Adrenal gland (tissue), 19 donors: ENCODE measurements at places on chromosomes 3 and 15.

GRCh38 chr3:87468938-87469337, 192.6 kb upstream of the POU1F1 start:
- DNase-seq: no peak

DNA sequence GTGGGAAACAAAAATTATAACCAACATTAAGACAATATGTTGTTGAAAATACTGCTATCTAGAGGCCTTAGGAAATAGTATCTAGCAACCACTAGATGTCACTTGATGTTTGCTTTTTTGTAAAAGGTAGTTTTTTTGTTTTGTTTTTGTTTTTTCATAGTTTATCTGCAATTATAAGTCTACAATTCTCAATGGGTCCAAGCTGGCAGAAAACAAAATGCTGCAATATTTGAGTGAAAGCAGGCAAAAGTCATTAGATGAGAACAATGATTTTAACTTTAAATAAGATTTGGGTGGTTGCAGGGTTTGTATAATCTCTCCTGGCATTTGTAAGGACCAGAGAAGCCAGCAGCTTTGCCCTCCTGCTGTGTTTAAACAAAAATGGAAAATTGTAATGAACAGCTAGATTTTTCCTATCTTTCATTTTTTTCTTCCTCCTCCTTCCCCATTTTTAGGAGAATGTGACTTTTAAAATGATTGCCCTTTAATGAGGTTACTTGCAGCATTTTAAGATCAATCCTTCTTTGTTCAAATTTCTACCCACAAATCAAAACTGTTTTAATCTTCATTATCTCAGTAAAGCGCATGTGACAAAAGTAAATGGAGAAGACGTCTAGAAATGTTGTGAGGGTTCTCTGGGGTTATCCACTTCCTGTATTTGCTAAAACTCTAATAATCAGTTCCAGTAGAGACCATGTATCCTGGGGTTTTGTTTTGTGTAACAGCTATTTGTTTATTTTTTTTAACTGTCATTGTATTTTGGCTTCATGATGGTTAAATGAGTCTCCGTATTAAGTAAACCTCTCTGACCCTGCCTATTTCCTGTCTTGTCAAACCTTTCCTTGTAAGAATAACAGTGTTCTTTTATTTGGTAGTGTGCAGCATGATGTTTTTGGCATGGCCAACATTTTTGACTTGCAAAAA, 27.3 kb downstream of the DUT start:
- DNase-seq: no peak

DNA sequence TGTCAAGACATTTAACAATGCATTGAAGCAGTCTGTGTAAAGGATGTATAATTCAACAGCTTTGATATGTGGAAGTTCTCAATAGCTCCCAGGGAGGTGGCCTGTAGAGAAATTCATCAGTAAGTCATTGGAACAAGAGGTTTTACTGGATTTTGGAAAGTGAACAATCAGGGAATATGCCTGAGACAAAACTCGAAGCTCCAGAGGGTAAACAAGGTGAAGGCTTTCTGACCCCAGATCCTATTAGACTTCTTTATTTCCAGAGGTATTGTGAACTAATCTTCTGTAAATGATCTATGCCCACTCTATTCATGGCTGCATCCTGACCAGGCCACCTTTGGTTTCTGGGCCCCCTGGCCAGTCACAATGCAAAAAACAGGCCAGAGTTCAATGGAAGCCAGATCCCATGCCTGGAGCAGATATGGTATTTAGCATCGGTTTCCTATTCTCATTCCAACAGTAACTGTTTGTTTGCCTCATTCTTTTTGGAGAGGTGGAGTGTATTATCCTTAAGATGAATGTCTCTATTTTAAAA, 177.3 kb downstream of the SATB1 start:
- DNase-seq: no peak

DNA sequence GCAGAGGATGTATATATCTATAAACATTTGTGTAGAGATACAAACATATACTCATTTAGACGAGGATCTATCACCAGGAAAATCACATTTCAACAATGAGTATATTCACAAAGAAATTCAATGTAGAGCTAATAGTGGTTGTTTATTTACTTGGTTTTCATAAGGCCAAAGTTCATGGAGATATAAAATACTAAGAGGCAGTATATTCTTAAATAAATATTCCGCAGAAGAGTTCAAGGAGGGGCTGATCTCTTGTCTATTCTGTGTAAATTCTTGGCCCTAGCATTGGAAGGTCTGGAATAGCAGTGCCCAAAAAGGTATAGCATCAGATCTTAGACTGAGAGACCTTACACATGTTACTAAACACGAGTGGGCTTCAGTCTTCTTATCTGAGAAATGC, 122.1 kb downstream of the EDEM1 start:
- no peak for DNase-seq

- DNase-seq: peak; percentile 68
Measured at GRCh38 chr3:16151109-16151508, 23.4 kb upstream of the GALNT15 start.

- DNase-seq: no peak
Measured at GRCh38 chr3:140595295-140595694, 82.6 kb upstream of the TRIM42 start.

DNA sequence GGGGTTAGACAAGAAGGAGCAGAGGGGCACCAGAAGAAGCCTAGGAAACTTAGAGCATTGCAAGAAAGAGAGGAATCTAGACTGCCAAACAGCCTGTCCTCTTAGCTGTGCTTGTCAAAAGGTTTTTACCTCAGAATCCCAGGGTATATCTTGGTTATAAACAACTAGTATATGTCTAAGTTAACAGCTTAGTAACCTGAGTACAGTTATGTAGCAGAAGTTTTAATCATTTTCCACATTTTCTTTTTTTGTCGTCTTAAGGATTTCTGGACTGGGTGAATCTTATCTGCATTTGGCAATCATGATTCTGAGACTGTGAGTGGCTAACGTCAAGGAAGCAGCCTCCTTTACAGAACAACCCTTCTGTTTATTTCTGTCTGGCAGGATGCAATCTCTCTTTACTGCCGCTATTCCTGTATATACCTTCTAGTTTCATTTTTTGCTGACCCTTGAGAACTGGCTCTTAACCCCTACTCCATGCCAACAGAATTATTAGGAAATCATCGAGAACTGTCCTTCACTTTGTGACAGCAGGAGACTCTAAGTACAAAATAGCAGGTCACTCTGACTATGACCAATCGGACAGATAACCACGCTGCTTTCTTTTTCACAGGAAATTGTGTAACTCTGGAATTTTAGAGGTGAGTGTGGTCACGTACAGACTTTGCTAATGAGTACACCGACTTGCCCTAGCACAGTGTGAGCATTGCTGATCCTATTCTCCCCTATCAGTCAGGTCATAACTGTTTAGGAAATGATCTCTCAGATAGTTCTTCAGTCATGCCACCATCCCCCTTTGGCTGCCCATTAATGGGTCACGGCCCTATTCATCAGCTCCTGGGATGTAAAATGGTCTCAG, 3.3 kb upstream of the CP start:
- peak; percentile 66 for DNase-seq

- no peak for DNase-seq
Measured at GRCh38 chr3:100538339-100538706, 45.9 kb downstream of the TMEM45A start.

DNA sequence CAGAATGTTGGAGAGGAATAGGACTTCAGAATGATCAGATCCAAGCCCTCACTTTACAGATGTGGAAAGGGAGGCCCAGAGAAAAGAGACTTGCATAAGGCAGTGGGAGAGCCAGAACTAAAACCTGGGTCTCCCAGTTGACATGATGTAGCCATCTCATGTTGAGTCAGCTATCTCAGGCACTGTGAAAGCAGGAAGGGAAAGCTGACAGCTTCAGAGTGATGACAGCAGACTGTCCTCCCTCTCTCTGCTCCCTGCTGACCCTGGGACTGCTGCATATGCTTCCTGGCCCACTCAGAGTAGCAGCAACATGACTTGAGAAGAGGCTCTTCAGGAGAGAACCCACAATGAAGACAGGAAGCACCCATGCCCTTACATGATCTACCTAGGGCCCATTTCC, 14.7 kb downstream of the FHIT start:
- no peak for DNase-seq

DNA sequence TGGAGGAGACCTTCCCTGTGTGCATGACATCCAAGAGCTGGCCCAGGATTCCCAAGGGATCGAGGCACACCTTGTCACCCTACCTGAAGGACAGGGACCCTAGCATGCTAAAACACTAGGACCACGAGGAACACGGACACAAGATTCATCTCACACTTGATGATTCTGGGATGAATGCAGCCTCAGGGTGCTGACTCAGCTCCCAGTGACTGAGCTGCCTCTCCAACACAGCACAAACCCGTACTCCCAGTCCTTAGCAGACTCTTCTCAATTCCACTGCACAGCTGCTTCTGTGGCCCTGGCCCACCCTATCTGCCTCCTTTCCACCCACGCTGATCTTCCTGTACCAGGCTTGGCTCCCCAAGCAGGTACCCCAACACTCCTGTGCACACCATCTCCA, 9.1 kb upstream of the OXTR start:
- no peak for DNase-seq

DNA sequence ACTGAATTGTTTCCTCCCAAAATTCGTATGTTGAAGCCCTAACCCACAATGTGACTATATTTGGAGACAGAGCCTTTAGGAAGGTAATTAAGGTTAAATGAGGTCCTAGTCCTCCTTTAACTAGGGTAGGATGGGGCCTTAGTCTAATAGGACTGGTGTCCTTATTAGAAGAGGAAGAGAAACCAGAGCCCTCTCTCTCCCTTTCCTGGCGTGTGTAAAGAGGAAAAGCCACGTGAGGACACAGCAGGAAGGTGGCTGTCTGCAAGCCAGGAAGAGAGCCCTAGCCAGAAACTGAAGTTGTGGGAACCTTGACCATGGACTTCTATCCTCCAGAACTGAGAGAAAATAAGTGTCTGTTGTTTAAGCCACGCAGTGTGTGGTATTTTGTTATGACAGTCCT, 94.3 kb downstream of the OXNAD1 start:
- DNase-seq: no peak

DNA sequence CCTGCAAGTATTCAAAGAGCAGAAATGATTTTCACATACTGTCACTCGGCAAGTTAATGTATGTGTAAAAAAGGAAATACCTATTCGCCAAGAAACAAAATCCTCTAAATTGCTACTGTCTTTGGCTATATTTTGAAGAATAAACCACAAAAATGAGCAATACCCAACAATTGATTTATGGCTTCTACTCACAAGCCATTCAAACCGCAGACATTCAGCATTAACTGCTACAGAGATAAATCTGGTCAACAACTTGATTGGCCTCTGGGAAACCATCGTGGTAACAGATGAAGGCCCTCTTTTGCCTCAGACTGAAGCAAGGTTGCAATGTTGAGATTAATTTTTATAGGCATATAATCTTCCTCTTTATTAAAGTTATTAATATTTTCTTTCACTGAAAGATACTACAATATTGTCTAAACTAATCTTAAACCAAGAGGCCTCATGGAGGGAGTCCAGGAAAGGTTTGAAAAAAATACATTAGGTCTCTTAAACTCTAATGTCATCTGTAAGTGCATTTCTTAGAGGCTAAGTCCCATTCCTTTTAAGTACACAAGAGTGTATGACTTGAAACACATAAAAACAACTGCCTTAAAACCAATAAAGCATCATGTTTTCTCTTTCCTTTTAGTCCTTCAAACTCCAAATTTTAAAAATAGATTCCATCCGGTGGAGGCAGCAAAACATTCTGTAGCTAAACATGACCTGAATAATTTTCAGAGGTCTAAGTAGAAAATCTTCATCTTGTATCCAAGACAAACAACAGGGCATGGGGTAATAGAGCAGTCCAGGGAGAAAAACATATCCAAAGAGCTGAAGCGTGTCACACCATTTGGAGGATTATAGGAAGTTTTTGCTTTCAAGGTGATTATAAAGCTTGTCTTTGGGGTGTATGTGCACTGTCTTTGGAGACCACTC, 162.4 kb upstream of the TGFBR2 start:
- no peak for DNase-seq
